GM04504 (cell line): ENCODE measurements at places on chromosomes 11 and 22.
A peak's percentile ranks its signal among the peaks of the same experiment; 100 is the strongest.

GRCh38 chr11:127521413-127521812 lies 520.8 kb upstream of the KIRREL3 start:
- DNase-seq = peak; percentile 33

DNA sequence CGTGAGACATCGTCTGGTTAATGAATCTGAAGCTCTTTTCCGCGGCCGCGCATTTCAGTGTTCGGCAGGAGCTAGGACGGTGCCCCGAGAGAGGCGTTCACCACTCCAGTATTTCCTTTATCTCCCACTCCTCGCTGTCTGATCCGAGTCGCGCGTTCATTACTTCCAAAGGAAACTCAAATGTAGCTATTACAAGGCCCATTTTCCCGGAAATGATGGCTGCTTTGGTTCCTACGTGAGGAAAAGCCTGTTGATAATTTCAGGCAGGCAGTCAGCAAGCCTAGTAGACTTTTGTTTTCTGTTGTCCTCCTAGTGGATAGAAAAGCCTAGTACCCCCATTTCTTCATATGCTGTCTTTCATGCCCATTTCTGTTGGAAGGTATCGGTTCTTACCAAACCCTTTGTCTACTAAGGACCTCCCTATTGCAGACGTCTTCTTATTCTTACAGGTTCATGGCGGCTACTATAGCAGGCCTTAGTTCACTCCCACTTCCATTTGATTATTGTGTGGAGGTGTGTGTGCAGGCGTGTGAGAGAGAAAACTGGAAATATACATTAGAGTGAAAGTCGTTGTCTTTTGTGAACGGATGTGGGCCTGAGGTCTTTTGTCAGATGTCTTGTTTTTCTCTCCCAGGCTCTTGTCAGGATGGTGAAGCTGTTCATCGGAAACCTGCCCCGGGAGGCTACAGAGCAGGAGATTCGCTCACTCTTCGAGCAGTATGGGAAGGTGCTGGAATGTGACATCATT lies 737 bp downstream of the RBM4 start:
- DNase-seq = no peak

DNA sequence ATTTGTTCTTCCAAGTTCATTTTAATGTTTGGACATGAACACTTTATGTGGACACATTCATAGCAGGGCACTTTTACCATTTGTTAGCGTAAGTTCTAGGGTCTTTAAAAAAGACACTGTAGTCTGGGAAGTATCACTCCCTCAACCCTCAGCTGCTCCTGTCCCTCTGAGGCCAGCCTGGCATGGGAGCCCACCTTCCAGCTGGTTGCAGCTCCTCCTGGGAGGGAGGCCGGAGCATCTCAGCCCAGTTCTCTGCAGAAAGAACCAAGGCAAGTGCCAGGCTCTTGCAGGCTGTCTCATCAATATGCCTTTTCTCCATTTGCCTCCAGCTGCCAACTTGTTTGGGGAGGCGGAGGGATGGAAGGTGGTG lies 150.6 kb downstream of the OPCML start:
- DNase-seq = no peak

DNA sequence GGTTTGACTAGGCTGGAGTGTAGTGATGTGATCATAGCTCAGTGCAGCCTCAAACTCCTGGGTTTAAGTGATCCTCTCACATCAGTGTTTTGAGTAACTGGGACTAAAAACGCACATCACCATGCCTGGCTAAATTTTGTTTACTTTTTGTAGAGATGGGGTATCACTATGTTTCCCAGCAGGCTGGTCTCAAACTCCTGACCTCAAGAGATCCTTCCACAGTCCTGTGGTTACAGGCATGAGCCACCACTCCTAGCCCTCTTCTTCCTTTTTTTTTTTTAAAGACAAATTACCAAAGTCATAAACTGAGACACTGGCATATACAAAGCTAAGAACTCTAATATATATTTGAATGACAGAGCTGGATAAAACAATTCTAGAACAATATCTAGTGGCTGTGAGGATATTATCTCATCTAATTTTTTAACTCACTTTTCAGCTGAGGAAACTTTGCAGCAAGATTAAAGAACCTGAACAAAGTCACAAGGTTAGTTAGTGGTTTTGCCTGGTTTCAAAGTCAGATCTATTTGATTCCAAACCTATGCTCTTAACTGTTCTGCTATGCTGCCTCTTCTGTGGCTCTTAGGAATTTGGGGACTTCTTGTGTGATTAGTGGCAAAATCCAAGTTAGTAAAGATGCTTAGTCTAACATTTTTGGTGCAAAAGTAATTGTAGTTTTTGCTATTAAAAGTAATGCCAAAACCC lies 95.3 kb upstream of the RAG2 start:
- no peak for DNase-seq

- no peak for DNase-seq
These were observed 209.8 kb downstream of the TBC1D22A start for GRCh38 chr22:46972256-46972655.
